GM23248 (cell line): ENCODE measurements at places on chromosomes 12 and 14. TPM values are rescaled to one million over a fixed set of nuclear protein-coding genes. Genes with fewer than 3 reads are reported as not detected.
A peak's percentile ranks its signal among the peaks of the same experiment; 100 is the strongest.

Gene KLHDC1
- total RNA-seq: 3.4 and 5.0 TPM in 2 replicates

DNA sequence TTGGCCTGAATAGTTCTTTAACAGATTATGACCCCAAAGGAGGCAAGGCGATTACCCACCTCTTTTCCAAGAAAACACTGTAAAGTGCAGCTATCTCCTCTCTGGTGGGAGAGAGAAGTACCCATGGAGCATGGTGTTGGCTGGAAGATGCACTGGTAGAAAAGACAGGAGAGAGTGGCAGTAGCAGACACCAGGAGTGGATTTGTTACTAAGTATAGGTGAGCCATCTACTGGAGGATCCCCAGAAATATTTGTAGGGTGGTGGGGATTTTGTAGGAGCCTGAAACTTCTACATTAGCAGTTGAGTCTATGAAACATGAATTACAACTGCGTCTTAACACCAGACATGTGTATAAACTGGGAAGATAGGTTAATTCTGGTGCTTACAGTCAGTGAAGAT, 148.0 kb downstream of the SLC38A4 start:
- peak; percentile 34 for DNase-seq

- DNase-seq: peak; percentile 46
Measured at GRCh38 chr12:93536766-93537488, 35.5 kb upstream of the SOCS2 start.

GRCh38 chr14:32939254-32940065, 781 bp downstream of the NPAS3 start:
- peak; percentile 86 for DNase-seq

Gene GALNT9
- 1.4 and 1.5 TPM in 2 replicates for total RNA-seq

Gene OSBPL8
- total RNA-seq: 64.4 and 67.0 TPM in 2 replicates

DNA sequence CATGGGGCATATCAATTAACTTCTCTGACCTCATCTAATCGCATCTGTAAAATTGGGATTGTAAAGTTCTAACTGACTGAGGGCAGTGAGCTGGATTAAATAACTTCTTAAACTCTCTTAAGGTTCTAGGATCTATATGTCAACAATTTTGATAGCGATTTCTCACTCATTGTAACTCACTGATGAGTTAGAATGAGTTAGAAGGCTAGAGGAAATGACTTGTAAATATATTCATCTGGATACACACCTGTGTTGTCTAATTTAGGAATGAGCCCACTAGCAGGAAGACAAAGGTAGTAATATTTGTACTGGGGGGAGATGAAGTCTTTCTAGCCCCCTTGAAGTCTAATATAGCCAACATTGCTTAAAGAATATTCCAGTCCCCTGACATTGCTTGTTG, 46.3 kb upstream of the CERS5 start:
- no peak for DNase-seq

DNA sequence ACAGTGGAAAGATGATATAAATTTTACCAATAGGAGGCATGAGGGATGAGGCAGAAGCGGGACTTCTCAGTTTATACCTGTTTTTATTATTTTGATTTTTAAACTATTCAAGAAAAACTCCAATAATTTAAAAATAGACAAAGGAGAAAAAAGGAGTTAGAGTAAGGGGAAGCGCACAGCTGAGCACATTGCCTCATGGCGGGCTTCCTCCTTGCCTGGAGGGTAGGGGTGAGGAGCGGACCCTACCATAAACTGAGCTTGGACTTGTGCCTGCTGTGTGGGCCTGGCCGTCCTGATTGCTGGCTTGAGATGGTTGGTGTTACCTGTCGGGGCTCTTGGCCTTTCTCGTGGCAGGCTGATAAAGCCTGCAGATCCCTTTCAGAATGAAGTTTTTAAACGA, 15.1 kb upstream of the HIP1R start:
- no peak for DNase-seq

- DNase-seq: peak; percentile 16
Measured at GRCh38 chr14:29311983-29312382, 545.4 kb downstream of the FOXG1 start.

Gene SPX
- total RNA-seq: 0.63 and 1.2 TPM in 2 replicates

- DNase-seq: no peak
Measured at GRCh38 chr12:68043435-68043834, 54.2 kb downstream of the IFNG-AS1 start.

DNA sequence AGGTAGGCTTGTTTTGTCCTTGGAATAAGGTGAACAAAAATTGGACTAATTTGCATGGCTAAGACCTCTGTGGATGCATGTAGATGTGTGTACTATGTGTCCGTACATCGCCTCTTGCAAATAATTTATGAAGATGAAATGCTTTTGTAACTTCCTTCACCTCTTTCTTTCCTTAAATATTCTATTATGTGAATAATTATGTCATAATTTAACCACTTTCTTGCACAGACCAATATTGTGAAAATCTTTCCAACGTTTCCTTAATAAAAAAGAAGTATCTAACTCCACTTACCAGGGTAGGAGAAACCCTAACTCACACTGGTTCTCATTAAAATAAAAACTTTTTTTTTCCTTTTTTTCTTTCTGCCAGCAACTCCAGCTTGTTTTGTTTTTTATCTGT, 4.0 kb downstream of the NANOG start:
- DNase-seq: no peak

GRCh38 chr14:74582910-74583581, 29.0 kb downstream of the LTBP2 start:
- peak; percentile 62 for DNase-seq

Gene PRB2
- not detected in 2 replicates for total RNA-seq

Gene ADAM21
- total RNA-seq: 0.97 TPM in 1 of 2 replicates, not detected in the other

DNA sequence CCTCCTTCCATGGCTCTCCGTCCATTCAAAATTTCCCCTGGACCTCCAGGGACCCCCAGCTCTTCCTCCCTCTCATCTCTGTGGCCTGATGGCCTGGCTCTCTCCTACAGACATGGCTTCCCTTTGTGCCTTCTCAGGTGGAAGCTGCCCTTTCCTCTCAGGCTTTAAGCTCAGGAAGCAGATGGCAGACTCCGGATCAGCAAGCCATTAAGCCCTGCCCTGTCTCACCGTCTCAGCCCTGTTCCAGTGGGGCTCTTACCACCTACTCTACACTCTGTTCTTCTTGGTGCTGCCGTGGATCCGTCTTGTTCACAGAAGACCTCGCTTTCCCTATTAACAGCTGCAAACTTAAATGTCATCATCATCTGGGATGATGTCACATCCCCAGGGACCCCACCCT, 33.1 kb downstream of the NPC2 start:
- no peak for DNase-seq

GRCh38 chr12:30878024-30878423, 48.5 kb upstream of the TSPAN11 start:
- no peak for DNase-seq

Gene PAPOLA
- 62.6 and 64.3 TPM in 2 replicates for total RNA-seq

DNA sequence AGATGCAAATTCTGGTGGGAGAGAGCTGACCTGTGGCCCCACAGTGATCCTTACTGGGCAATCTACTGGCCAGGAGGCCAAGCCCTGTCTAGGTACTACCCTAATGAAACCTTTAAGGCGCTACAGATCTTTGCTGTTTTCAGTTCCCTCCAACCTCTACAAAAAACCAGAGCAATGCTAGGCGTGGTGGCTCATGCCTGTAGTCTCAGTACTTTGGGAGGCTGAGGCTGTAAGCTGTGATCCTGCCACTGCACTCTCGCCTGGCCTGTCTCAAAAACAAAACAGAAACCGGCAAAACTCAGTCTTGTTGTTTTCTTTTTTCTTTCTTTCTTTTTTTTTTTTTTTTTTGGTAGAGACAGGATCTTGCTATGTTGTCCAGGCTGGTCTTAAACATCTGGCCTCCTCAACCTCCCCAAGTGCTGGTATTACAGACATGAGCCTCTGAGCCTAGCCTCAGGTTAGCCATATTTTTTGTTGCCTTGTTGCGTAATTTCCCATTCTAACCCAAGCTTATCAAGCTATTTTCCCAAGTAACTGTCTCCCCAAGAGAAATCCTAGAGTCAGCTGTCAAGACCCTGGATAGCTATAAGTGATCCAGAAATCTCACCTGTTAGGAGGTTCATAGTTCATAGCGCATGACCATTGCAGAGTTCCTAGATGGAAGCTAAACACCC, 2.8 kb downstream of the ETFBKMT start:
- DNase-seq: no peak

GRCh38 chr12:98456041-98456440, 59.3 kb upstream of the TMPO start:
- no peak for DNase-seq

Gene ULK1
- 6.9 and 7.1 TPM in 2 replicates for total RNA-seq

- DNase-seq: peak; percentile 95
Measured at GRCh38 chr12:58425481-58426392, 484.4 kb downstream of the ATP23 start.

GRCh38 chr14:90732139-90732538, 84.1 kb downstream of the TTC7B start:
- DNase-seq: no peak

DNA sequence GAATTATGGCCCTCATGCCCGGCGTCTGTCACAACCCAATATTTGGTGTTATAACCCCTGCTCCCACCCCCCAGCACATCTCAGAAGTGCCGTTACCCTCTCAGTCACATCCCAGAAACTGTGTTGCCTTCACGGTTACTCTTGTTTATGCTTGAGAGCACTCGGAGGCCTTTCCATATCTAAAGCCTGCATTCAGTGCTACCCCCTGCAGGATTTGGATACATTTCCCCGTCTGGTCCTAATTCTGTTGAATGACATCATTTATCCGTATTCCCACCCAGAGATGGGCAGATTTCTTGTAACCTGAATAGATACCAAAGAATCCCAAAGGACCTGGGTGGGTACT, 19.1 kb upstream of the FOS start:
- DNase-seq: peak; percentile 82

Gene KRT6A
- total RNA-seq: not detected in 2 replicates

- DNase-seq: no peak
Measured at GRCh38 chr14:55747186-55747585, 167.2 kb downstream of the KTN1 start.

Gene FBRSL1
- 3.7 and 4.6 TPM in 2 replicates for total RNA-seq

Gene SLC25A29
- 11.8 and 12.0 TPM in 2 replicates for total RNA-seq

DNA sequence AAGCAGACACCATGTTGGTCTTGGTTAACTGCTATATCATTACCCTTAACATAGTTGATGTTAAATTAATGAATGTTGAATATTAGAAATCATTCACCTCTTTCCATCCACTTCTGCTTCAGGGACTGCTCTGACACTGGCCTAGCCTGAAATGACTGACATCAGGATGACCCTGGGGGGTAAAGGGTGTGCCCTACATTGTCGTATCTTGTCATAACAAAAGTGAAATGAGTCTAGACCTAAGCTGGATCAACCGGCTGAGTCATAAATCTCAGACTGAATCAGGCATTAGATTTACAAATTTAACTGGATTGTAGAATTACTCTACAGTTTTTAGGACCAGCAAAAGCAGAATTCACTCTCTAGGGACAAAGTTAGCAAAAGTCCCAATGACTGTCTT, 35.3 kb downstream of the KICS2 start:
- peak; percentile 64 for DNase-seq

Gene GPRC5D
- total RNA-seq: not detected in 2 replicates

DNA sequence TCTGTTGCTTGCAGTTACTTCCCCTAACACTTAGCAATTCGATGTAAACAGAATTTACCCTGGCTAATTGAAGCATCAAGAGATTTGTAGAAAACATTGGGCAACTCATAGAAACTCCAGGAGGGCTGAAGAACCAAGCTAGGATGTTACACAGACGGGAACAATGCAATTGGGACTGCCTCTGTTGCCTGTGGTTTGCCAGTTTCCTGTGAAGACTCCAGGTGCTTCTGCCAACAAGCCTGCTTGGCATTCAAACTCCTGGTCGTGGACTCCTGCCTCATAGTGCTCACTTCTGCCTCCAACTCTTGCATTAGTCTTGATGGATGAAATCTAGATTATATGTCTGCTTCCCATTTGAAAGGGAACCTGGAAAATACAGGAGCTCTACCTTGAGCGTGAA, 246.0 kb downstream of the BMP4 start:
- no peak for DNase-seq

GRCh38 chr14:90175631-90176030, 80.7 kb upstream of the PSMC1 start:
- DNase-seq: no peak

- no peak for DNase-seq
Measured at GRCh38 chr12:127621366-127621765, 645.6 kb upstream of the TMEM132C start.

- DNase-seq: no peak
Measured at GRCh38 chr12:75978677-75979076, 52.9 kb downstream of the PHLDA1 start.

DNA sequence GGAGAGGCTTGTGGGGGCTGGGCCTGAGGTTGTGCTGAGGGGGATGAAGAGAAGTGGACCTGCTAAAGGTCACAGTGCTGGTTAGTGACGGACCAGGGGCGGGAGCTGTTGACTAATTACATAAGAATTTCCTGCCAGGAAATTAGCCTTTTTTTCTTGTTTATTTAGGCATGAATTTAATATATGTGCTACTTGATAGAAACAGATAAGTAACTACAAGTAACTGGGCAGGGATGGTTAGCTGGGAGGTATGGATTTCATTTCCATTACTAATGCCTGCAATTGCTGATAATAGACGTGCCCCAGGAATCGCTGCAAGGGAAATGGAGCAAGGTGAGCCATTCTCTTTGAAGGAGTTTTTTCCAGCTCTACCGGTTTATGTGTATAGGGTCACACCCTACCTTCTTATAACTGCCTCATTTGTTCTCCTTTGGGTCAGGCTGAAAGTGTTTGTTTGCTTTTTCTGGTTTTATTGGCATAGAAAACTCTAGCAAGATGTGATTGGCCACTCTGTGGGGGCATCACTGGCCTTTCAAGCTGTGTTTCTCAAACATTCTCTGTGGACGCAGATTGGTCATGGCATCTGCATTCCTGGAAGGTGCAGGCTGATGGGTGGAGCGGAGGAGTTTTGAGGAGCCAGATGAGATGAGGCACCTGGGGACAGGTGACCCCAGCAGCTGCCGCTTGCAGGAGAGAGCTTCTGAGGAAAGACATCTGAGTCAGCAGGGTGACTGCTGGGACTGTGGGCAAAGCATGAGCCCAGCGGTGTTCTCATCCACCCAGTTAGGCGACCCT, 19.0 kb upstream of the GPRC5A start:
- peak; percentile 72 for DNase-seq

Gene DBX2
- total RNA-seq: not detected in 2 replicates

- DNase-seq: peak; percentile 32
Measured at GRCh38 chr14:78985668-78986381, 815.7 kb downstream of the NRXN3 start.

Gene RAD51AP1
- total RNA-seq: 13.1 and 13.2 TPM in 2 replicates

- peak; percentile 64 for DNase-seq
Measured at GRCh38 chr14:31505411-31505810, 17.6 kb upstream of the GPR33 start.

DNA sequence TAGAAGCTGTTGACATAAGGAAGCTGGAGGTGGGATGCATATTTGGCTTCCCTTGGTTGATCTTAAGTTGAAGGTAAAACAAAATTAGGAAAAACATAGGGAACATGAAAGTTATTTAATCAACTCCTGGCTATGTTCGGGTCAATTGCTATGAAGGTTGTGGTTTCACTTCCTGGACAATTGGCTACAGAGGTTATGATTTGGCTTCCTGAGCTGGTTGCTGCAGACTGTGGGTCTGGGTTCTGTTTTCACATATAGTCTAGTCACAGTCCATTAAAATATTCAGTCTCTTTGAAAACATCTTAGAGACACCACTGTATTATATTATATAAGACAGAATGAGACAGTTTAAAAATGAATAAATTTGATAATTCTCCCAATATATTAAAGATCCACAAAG, 895.2 kb upstream of the USP15 start:
- DNase-seq: no peak
